Panc1 (cell line): ENCODE measurements at places on chromosomes 7 and 10. TPM values are rescaled to one million over a fixed set of nuclear protein-coding genes. Genes with fewer than 3 reads are reported as not detected.
A peak's percentile ranks its signal among the peaks of the same experiment; 100 is the strongest.

GRCh38 chr7:138752518-138753149 is 45.2 kb upstream of the TMEM213 start:
- DNase-seq = peak; percentile 100

- no peak for DNase-seq
Measured at GRCh38 chr7:67423065-67423464, 426.4 kb downstream of the TYW1 start.

DNA sequence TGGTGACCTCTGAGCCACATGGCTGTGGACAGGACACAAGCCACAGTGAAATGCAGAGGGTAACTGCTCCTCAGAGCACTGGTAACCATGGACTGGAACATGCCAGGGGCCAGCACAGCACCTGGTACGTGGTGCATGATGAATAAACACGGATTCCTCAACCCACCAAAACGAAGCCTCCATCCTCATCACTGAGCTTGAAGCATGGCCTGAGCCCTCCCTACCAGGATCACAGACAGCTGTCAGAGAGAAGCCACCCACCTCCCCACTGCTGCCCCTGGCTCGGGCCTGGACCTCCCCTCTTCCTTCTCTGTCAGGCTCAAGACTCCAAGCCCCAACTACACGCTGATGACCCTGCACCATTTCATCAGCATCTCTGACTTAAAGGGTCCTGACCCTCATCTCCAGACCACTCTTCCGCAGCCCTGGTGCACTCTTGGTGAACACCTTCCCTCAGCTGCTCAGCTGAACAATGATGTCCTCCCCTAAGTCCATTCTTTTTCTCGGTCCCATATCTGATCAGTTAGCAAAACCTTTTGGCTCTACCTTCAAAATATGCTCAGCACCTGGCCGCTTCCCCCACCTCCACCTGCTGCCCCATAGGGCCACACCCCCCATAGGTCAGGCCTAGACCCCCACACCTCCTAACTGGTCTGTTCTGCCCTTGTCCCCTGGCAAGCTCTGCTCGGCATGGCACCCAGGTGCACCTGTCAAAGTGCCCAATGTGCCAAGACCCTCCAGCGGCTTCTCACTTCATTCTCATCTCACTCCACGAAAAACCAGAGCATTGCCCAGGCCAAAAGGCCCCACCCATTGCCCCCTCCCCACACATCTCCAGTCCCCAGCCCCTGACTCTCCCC is 141.1 kb downstream of the MAPK8 start:
- DNase-seq = no peak

DNA sequence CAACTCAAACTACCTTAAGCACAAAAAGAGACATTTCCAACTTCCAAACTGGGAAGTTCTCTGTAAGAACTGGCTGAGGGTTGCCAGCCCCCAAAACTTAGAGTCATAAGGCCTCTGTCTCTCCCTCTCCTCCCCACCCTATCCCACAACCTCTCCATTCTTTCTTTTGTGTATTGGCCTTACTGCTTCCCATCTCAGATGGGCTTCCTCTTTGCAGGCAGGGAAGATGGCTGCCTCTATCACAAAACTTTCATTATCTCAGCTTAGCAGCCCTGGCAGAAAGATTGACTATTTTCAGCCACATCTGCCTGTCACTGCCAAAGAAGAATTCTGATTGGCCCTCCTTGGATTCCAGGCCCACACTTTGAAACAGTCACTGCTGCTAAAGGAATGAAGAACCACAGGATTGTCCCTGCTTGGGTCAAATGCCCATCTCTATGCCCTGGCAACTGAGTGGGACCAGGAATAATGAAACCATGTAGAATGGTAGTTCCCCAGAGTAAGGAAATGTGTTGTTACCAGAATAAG is 58.0 kb upstream of the PRKAR2B start:
- DNase-seq = no peak

DNA sequence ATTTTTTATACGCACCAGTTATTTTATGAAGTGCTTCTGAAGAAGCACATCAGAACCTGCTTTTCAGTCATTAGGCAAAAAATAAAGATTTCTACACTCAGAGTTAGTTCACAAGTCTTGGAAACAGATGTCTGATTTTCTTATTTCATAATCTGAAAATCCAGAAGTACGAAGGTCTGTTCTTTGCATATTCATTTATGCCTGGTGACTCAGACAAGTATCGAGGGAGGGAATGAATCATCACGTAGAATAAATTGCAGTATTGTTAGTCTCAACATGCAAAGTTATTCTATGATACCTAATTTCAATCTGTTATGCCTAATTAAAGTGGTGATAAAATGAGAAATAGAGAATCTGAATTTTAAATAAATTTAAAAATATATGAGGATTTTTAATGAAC is 113.6 kb upstream of the SEM1 start:
- no peak for DNase-seq

The ASAH2 gene
- 6.5 TPM for total RNA-seq

- DNase-seq = no peak
Measured at GRCh38 chr7:3538041-3538440, 237.0 kb downstream of the SDK1 start.

- no peak for DNase-seq
Measured at GRCh38 chr7:151272405-151272804, 23.9 kb upstream of the SMARCD3 start.

The COL17A1 gene
- total RNA-seq = 0.26 TPM

The PLEKHA1 gene
- total RNA-seq = 95.5 TPM

The TMEM139 gene
- 2.0 TPM for total RNA-seq

DNA sequence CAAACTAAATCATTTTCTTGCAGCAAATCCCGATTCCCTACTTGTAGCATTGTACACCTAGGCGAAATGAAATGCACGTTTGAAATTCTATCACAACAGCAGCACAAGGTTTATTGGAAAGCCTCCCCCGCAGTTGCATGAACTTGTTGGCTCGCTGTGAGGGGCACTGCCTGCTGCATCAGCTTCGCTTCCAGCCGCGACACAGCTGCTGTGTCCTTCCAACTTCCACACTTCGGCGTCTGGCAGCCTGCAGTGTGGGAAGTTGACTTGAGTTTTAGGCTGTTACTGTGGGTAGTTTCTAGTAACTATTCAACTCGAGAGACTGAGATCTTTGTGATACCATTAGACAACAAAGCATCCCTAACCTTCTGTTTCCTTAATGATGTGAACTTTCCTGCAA is 315.8 kb upstream of the TPK1 start:
- DNase-seq = no peak
